ENCODE measurements at places on chromosomes 5 and 9. TPM values are rescaled to one million over a fixed set of nuclear protein-coding genes. Genes with fewer than 3 reads are reported as not detected.

DNA sequence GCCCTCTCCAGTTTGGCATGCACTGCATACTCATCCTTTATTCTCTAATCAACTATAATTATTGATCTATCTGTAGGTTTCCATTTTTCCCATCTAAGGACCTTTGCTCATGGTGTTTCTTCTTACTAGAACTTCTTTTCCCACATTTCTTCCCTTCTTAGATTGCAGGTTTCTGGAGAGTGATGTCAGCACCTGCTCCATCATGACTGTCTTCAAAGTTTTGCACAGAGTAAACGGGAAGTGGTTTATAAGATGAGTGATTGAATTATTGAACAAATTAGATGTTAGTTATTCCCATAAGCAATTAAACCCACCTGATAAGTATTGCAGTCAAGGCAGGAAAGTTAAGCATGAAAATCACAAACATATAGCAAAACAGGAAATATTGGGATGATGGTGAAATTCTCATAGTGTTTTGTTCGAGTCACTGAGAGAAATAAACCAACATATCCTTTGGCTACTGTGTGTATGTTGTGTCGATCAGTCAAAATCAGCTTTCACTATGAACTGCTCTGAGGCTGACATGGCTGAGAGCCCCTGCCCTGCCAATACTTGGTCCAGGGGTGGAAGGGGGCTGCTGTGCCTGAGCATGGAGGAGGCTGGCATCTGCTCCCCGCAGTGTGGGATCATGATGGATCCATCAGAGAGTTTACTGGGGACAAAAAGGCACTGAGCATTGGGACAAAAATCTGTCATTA lies 45.5 kb upstream of the S1PR3 start:
- no peak overlapping the region for H3K4me3 ChIP-seq
- no peak overlapping the region for H3K27ac ChIP-seq
- peaks cover 8% of the 10 kb centered on the region for H3K4me1 ChIP-seq
- H3K36me3 ChIP-seq, result no peaks in the 10 kb centered on the region
- no peaks in the 10 kb centered on the region for H3K27me3 ChIP-seq

Gene C9orf153
- not detected for total RNA-seq

DNA sequence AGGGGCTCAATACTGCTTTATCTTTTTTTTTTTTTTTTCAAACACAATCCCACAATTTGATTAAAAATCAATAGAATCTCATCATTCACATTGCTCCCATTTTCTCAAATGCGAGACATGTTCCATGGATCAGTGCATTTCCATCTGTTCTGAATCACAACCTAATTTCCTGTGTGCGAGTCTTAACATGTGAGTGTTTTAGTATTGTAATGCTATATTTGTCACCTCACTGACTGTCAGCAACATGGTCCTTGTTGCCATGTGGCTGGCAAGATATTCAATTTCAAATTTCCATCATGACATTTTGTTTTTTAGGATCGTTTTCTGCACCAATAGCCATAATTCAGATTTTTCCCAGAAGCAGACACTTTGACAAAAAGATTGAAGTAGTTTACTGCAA lies 233.2 kb upstream of the PRDM9 start:
- no peak overlapping the region for H3K4me3 ChIP-seq
- H3K27ac ChIP-seq, result no peak overlapping the region
- no peaks in the 10 kb centered on the region for H3K36me3 ChIP-seq
- H3K27me3 ChIP-seq, result no peaks in the 10 kb centered on the region

DNA sequence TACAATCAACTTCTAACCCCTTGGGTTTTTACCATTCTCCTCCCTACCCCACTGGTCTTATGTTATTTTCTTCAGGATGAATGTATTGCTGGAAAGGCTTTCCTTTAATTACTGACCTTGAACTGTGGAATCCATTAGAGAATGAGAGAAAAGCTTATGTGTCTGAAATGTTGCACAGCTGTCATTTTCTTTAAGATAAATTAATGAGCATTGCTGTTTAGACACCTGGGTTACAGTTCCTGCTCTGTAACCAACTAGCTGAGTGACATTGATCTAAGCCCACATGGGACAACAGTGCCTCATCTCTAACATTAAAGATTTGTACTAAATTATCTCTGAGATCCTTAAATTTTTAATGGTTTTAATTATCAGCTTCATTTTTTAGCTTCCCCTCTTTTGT lies 507.0 kb downstream of the TAF11L14 start:
- DNase-seq, result no peak
- H3K27ac ChIP-seq, result no peak overlapping the region
- no peaks in the 10 kb centered on the region for H3K27me3 ChIP-seq
- H3K4me3 ChIP-seq, result no peak overlapping the region
- no peaks in the 10 kb centered on the region for H3K4me1 ChIP-seq

GRCh38 chr5:95374061-95374460 lies 17.1 kb upstream of the FAM81B start:
- no peaks in the 10 kb centered on the region for H3K4me1 ChIP-seq
- H3K4me3 ChIP-seq, result no peak overlapping the region
- peaks cover 2% of the 10 kb centered on the region for H3K27me3 ChIP-seq
- DNase-seq, result no peak
- no peak overlapping the region for H3K27ac ChIP-seq
- no peaks in the 10 kb centered on the region for H3K36me3 ChIP-seq

DNA sequence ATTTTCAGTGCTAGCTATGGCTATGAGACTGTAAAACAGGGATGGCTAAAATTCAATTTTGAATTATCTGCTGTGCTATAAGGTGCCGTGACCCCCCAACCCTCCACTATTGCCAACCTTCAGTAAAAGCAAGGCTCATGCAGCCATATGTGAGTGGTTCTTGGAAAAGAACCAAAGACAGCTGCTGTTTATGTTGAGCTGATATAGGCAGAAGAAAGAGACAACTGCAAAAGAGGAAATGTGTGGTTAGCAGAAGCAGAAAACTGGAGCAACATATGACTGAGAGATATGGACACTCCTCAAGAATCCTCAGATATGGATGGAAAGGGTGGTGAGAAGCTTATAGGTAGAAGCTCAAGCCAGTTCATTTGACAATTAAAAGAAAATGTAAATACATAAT lies 200.3 kb downstream of the TLE1 start:
- H3K27ac ChIP-seq, result no peak overlapping the region
- no peaks in the 10 kb centered on the region for H3K27me3 ChIP-seq
- no peak for DNase-seq
- H3K4me1 ChIP-seq, result no peaks in the 10 kb centered on the region
- no peak overlapping the region for H3K4me3 ChIP-seq

- H3K4me1 ChIP-seq, result no peaks in the 10 kb centered on the region
- H3K36me3 ChIP-seq, result no peaks in the 10 kb centered on the region
- no peak for DNase-seq
These were observed 29.9 kb downstream of the FAM219A start for GRCh38 chr9:34428325-34428958.

Gene SLIT3
- total RNA-seq, result 2.0 TPM

DNA sequence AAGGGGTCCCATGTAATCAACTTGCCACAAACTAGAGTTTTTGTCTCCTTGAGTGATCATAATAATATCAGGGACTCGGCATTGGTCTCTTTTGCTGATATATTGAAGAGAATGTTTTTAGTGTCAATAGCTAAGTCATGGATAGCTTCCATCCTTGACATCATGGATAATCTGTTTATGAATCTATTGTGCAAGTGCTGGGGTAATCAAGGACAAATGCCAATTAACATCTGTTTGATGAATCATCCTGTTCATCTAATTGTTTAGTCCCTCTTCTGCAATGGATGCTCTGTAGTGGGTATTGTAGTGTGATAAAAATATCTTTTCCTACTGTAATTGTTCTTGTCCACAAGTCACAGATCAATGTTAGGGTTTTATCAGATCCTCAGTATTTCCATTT lies 607.5 kb upstream of the SEMA6A start:
- H3K27ac ChIP-seq, result no peak overlapping the region
- no peak for DNase-seq
- H3K4me1 ChIP-seq, result peaks cover 10% of the 10 kb centered on the region
- no peaks in the 10 kb centered on the region for H3K27me3 ChIP-seq
- H3K36me3 ChIP-seq, result no peaks in the 10 kb centered on the region
- no peak overlapping the region for H3K4me3 ChIP-seq

GRCh38 chr5:93158841-93159240 lies 422.2 kb downstream of the NR2F1-AS1 start:
- DNase-seq, result no peak
- H3K27ac ChIP-seq, result no peak overlapping the region
- no peaks in the 10 kb centered on the region for H3K4me1 ChIP-seq
- H3K27me3 ChIP-seq, result no peaks in the 10 kb centered on the region
- no peaks in the 10 kb centered on the region for H3K36me3 ChIP-seq

DNA sequence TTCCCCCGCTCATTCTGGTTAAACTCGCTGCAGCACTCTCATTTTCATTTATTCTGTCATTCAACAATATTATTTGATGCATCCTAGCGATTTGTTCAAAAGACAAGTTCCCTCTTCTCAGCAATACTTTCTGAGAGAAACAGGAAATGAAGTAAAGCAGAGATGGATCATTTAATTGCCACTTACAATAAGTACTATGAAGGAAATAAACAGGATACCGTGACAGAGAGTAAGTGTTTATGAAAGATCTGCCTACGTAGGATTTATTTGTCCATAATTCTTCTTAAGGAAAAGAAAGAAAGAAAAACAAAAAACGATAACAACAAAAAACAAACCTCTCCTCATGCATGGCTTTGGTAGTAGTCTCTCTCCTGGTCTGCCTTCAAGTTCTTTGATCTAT lies 406.8 kb upstream of the ZNF608 start:
- no peaks in the 10 kb centered on the region for H3K4me1 ChIP-seq
- no peak for DNase-seq
- H3K27me3 ChIP-seq, result no peaks in the 10 kb centered on the region
- no peaks in the 10 kb centered on the region for H3K36me3 ChIP-seq
- H3K27ac ChIP-seq, result no peak overlapping the region
- H3K4me3 ChIP-seq, result no peak overlapping the region

DNA sequence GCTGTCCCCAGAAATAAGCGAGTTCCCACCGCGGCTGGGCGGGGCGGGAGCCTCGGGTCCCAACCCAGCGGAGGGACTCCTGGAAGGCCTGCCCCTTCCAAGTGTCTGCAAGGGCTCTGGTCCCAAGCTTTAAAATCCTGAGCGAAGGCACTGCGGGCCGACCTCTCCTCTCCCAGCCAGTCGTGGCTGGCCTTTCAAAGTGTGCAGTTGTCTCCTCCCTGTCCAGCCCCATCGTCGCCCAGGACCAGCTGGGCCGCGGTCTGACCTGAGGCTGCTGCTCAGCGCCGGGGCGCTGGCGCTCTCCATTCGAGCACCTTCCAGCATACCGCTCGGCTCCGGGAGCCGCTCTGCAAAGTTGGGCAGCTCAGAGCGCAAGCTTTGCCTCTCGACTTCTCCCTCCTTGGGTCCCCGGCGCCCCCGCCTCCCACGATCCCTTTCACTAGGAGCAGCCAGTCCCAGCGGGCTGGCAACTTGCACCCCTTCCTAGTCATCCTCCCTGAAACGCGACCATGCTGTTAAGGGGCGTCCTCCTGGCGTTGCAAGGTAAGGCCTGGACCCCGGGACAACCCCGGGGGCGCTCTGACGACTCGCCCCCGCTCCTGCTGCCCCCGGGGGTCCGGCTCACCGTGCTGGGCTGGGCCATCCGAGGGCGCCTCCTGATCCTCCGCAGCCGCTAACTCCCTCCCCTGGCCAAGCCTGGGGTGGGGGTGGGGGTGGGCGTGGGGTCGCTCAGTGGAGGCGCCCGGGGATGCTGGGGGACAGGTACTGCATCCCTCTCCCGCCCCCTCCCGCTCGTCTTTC lies at the start of gene MAMDC2:
TSS of gene MAMDC2 (plus strand) at position 160 of the 801 bp plus-strand sequence. CDS start at position 510, 350 bp downstream.
- H3K27ac ChIP-seq, result no peak within 1 kb of the TSS
- no peaks in the 10 kb centered on the region for H3K27me3 ChIP-seq
- no peak within 1 kb of the TSS for H3K4me3 ChIP-seq
- H3K4me1 ChIP-seq, result no peaks in the 10 kb centered on the region

DNA sequence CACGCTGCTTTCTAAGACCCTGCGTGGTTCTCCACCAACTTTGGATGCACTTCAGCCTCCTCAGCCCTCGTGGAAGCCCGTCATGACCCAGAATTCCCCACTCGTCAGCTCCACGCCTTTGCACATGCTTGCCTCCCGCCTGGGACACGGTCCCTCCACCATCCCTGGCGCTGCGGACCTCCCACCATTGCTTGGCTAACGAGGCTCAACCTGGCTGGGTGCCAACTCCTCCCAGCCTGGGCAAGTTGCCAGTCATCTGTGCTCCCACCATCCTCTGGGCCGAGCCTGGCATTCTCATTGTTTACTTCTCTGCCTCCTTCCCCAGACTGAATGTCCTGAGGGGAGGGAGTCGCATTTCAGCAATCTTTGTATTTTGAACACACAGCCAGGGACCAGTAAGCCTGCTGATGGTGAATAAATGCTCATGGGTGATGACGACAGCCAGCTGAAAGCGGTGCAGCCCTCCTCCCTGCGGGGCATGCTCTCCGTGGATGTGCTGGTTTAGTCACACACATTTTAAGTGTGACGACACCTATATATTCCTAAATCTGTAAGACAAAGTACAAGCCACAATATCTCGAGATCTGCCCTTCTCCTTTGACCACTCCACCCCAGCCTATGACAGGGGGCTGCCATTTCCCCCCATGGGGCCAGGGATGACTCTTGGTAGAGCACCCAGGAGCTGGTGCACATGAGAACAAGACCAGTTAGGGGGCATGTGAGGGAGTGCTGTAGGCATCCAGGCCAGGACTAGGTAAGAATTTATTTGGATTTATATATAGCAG lies 37.6 kb downstream of the ANKRD33B start:
- no peak overlapping the region for H3K27ac ChIP-seq
- 0 out of 2 replicates have a peak, but pooled peaks cover 9% of the 10 kb centered on the region for H3K4me1 ChIP-seq
- H3K36me3 ChIP-seq, result no peaks in the 10 kb centered on the region

Measured in Caco-2 (cell line).